ENCODE measurements at places on chromosomes 12 and 14.

DNA sequence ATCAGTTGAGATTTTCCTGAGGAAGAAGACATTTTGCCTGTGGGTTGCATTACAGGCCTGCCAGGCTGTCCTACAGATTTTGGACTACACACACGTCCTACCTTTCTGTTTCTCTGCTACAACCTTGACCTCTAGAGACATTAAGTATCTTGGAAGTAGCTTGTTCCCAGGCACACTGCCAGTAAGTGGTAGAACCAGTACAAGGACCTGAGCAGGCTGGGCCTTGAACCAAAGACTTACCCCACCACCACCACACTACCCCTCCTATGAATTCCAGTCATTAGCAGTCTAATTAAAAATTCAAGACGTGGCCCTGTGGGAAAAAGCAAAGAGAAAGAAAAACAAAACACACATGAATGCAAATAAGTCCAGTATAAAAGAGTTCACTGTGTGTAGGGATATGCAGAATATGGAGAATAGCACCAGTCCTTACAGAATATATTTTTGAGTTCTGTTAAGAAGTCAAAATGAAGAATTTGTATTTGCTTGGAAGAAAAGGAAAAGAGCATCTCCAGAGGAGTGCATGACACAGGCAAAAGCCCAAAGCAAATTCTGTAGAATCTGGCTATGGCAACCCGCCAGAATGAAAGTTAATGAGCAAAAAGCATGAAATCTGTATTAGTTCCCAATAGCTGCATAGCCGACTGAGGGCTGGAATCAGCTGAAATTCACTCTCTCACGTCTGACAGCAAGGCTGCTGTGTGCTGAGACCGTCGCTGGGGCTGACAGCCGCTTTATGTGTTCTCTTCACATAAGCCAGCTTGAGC, 74.3 kb upstream of the ST8SIA1 start:
- DNase-seq: no peak

DNA sequence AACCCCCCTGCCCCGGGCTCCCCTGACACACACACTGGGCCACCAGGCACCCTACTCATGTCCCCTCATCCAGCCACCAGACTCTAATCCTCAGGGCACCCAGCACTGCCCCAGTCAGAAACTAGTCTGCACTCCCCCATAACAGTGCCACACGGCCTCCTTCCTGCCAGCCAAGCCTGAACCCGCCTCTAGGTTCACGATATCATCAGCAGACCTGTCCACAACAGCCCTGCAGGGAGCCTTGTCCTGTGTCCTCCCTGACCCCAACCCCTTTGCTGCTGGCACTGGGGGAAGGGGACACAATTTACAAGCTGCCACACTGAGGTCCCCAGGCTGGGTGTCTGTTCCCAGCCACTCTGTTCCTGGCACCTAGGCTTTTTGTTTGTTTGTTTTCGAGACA, 33.6 kb downstream of the LTBP2 start:
- no peak for DNase-seq

GRCh38 chr12:95380997-95381786, 92.8 kb upstream of the METAP2 start:
- no peak for DNase-seq

- DNase-seq: no peak
These were observed 513.4 kb downstream of the MED13L start for GRCh38 chr12:115763982-115764621.

DNA sequence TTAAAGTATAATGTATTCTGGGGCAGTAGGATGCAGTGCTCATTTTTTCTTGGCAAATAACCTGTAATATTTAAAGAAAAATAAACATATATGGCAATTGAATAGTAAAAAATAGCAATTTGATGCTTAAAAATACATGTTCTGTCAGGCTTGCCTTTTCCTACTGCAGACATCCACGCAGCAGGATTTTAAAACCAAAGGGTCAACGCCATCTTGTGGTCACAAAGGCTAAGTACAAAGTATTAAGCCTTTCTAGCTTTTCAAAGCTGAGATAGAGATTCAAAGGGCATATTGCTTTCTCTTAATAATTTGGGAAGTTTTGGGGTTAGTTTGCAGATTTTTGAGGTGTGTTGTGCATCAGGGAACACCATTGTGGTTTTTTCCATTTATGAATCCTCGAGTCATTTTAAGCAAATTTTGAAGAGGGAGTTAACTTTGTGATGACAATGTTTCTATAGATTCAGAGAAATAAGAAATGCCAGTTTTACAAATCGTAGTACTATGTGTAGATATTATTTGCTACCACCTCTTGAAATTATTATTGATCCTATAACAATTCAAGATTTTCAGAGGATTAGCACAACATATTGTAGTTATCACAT, 4.7 kb upstream of the CCER1 start:
- DNase-seq: peak; percentile 50

DNA sequence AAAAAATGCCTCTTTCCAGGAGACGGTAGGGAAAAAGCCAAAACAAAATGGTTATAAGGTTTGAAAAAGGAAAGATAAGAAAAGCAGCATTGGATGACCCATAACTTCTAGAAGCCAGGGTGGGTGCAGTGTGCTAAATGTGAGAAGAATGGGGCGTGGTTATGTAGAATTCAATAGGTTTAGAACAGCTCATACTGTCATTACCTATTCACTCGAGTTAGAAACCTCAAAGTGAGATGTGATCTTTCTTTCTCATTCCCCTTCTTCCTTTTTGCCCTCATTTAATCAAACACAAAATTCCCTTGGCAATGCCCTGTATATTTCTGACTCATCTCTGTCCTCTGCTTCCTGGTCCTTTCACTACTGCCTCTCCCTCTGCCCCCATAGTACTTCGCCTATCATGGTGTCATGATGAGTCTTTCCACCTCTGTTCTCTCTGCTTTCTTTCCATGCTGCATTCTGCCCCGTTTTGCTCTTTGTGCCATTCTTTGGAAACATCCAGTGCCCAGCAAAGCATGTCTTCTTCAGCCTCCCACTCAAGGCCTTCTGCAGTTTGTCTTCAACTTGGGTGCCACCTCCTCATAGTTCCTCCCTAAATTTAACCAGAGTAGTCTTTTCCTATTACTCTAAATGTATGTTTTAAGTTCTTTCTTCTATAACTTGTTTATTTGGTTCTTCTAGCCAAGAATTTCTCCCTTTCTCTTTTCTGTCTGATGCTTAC, 496.3 kb downstream of the NRXN3 start:
- no peak for DNase-seq

- no peak for DNase-seq
These were observed 16.3 kb downstream of the SERPINA1 start for GRCh38 chr14:94372021-94372605.

- DNase-seq: no peak
These were observed 9.7 kb upstream of the PTGER2 start for GRCh38 chr14:52304248-52304904.

DNA sequence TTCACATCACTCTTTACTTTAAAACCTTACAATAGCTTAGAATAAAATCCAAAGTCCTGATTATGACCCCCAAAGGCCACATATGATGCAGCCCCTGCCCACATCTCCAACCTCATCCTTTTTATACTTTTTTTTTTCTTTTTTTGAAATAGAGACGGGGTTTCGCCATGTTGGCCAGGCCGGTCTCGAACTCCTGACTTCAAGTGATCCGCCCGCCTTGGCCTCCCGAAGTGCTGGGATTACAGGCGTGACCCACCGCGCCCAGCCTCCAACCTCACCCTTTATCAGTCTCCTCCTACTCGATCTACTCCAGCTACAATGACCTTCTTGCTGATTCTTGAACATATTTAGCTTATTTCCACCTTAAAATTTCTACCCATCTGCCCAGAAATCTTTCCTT, 1.2 kb upstream of the MAPKAPK5 start:
- DNase-seq: no peak

Measured in SHP77 (cell line).